ENCODE measurements at places on chromosomes 1 and 21.

DNA sequence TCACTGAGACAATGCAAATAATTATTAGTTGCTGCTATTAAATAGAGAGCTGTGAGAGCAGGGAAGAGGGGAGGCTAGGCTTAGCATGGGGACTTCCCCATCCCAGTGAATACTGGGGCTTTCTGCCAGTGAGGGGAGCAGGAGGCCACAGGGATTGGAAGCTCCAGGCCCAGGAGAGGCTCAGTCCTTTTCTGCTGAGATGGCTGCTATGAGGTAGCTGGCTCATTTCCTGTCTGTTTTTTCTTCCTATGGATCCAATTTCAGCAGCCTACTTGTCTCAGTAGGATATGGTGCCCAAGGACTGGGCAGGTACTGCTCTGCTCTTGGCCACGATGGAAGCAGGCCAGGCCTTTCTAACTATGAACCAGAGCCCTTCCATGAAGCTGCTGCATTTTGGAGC, 10.0 kb downstream of the STMN1 start:
- no peak for DNase-seq

DNA sequence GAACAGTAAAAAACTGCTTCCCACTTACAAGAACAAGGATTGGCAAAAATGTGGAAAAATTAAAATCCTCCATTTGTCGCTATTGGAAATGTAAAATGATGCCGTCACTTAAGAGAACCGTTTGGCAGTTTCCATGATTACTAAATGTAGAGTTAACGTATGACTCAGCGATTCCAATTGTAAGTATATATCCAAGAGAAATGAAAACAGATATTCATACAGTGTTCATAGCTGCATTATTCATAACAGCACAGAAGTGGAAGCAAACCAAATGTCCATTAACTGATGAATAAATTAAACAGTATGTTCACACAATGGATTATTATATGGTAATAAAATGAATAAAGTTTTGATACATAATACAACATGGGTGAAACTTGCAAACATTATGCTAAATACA, 971.0 kb downstream of the AMY1C start:
- no peak for DNase-seq

DNA sequence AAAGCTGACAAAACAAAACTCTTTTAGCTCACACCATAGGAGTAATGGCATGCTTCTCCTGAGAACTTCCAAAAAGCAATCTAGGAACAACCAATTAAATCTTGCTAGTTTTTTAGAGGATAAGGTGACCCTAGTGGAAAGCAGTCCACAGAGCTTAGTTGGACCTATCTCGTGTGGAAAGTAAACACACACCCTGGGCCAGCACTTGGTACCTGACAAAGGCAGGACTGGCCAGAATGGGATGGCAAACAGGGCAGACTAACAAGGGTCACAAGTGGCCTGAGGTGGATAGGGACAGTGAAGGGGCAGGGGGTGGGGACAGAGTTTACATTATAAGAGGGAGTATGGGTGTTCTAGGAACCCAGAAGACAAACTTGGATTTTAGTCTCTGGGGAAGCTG, 22.0 kb downstream of the FMO4 start:
- DNase-seq, result no peak

DNA sequence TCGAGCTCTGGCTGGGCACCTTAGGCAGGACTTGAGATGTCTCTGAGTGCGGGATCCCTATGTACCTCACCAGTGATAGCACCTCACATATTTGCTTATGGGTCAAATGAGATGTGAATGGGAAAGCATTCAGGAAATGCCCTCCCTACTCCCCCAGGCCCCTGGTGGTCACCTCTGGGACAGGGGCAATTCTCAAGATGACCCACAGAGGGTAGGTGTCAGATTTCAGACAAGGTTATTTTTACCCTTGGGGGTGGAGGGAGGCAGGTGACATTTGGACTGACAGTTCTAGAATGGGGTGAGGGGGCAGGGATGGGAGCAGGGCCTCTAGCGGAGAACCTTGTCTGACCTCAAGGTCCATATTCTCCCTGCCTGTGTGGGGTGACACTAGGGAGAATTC, 27.1 kb downstream of the ACOT11 start:
- peak; percentile 47 for DNase-seq

GRCh38 chr21:37208056-37208721, 58.9 kb downstream of the VPS26C start:
- DNase-seq, result no peak

DNA sequence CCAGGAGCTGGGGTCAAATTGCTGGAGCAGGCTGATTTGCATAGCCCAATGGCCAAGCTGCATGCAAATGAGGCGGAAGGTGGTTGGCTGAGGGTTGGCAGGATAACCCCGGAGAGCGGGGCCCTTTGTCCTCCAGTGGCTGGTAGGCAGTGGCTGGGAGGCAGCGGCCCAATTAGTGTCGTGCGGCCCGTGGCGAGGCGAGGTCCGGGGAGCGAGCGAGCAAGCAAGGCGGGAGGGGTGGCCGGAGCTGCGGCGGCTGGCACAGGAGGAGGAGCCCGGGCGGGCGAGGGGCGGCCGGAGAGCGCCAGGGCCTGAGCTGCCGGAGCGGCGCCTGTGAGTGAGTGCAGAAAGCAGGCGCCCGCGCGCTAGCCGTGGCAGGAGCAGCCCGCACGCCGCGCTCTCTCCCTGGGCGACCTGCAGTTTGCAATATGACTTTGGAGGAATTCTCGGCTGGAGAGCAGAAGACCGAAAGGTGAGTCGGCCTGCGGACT, at the start of gene GADD45A:
TSS of gene GADD45A (plus strand) at position 135 of the 491 bp plus-strand sequence. CDS start at position 429, 294 bp downstream.
- DNase-seq, result peak; percentile 99

DNA sequence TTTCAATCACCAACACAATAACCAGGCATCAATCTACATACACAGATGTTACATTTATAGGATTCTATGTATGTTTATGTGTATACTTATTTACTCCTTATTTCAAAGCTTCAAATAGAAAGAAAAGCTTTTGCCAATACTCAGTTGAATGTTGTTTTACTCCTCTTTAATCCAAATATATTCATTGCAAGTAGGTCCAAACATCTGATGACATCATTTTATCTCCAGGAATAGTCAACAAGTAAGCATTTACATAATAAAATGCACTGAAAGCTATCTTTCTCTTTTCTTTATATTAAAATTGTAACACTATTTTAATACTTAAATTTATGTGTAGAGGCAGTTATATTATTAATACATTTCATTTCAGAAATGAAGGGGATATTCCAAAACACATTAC, 380.5 kb downstream of the SMYD3 start:
- DNase-seq, result no peak

- peak; percentile 86 for DNase-seq
Measured at GRCh38 chr1:160219062-160219929, 14.1 kb downstream of the PEA15 start.

DNA sequence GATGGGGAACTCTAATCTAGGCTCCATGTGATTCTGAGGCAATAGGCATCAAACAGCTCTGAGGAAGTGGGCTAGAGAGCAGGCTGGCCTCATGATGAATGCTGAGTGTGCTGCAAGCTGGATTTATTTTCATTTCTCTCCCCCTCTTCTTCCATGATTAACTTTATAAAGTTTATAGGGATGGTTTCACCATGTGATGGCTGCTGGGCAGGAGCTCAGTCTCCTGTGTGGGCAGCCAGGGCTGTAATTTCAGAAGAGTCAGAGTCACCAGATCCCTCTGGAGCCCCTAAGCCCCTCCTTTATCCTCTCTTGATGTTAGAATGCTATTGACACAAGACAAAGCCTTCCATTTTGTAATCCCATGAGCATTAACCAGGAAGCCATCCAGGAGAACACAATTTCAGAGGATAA, 143.6 kb downstream of the CNIH3 start:
- DNase-seq, result no peak

- DNase-seq, result no peak
Measured at GRCh38 chr21:21662776-21663175, 664.6 kb downstream of the NCAM2 start.

DNA sequence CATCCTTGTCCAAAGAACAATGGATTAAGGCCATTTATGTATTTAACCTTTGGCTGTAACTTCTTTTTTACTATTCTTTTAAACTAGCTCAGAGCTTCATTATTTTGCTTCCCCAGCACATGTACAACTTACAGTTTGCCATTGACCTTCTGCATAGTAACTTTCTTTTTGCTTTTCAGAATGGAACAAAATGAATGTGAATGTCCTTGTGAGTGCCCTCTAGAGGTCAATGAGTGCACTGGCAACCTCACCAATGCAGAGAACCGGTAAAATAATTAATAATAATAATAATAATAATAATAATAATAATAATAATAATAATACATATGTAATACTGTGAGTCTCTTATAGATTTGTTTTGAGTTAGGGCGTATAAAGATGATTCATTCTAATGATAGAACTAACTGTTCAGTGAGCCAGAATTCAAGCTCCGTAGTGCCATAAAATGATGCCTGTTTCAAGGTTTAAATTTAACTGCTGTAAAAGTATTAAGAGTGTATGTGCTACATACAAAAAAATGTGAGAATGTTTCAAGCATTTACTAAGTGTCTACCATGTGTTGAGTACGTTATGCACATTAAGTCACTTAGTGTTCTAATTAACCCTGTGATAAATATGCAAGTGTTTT, 69.0 kb upstream of the RAVER2 start:
- peak; percentile 51 for DNase-seq

GRCh38 chr1:81314513-81315233, 486.1 kb upstream of the ADGRL2 start:
- DNase-seq, result no peak

DNA sequence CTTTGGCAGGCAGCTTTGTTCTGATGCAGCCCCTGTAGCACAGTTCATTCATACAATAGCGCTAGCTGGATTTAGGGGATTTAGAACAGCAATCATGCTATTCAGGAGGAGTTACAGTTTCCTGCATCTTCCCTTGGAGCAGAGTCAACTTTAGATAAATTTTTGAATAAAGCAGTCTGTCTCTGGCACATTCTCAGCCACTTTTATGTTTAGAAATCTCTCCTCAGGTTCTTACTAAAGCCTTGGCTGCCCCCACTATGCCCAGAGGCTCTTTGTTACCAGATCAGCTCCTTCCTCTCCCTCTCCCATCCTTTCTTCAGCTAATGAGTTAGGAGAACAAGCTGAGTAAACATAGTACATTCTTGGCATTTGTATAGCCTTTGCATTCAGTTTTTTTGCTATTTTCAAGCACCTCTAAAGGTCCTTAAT, 17.0 kb upstream of the PIGC start:
- peak; percentile 20 for DNase-seq

DNA sequence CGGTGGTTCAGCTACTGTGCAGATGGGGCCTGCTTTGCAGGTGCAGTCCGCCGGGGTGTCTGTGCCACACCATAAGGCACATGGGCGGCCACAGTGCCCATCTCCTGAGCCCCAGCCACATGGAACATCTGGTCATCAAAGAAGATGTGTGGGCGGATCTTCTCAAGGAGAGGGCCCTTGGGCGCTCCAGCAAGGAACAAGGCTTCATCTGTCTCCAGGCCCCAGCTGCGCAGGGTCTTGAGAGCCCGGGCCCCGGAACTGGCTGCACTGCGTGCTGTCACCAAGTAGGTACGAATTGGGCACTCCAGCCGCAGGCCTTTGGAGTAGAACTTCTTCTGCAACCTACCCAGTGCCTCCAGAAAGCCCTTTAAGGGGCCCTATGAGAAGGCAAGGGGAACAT, 12.8 kb downstream of the NT5C1A start:
- DNase-seq, result no peak

DNA sequence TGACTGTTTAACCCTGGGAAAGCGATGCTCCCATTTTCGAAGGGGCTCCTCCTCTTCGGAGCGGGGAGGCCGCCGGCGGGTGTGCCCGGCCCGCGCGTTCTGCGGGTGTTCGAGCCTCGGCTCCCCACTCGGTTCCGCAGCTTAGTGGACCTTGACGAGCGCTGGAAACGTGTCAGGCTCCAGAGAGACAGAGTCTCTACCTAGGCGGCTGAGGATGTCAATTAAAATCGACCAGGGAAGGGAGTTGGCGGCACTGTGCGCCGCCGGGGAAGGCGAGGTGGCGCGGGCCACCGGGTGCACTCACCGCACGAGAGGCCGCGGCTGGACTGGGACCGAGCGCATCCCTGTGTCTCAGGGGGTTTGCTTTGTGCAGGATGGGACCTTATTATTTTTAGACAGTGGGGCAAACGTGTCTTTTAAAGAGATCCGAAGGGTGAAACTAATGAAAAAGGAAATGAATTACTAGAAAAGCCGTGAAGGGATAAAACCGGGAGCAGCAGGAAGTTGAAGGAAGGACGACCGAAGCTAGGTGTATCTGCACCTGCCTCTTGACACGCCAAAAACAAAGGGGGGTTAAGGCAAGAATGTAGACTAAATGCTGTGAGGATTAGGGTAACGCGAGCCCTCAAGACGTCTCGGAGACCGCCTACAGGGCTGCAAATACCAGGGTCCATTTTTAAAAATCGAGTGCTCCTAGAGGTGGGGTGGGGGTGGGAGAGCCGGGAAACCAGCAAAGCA, 5.6 kb downstream of the LHX4 start:
- peak; percentile 84 for DNase-seq

DNA sequence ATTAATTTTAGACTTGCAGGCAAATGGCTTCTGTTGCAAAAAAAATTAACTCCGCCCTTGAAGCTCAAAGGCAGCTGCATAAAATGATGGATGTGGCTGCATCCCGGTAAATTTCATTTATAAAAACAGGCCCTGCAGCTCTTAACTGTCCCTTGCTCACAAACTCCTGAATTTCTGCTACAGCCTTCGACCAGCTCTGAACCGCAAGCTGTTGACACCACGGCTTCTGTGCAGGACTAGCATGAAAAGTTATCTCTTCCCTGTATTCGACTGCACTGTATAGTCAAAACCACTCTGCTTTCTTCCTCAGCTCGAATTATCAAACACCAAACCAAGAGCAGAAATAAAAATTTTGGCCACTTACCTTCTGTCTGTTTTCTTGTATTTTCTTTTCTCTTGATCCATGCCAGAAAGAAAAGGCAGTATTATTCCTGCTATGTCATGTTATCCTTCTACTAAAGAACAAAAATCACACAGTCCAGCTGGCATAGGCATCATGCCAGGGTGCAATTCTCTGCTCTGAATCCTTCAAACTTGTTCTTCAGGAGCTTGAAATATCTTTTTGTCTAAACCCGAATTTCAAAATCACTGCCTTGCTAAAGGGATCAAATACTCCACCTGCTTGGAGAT, 195.5 kb upstream of the NCAM2 start:
- no peak for DNase-seq

DNA sequence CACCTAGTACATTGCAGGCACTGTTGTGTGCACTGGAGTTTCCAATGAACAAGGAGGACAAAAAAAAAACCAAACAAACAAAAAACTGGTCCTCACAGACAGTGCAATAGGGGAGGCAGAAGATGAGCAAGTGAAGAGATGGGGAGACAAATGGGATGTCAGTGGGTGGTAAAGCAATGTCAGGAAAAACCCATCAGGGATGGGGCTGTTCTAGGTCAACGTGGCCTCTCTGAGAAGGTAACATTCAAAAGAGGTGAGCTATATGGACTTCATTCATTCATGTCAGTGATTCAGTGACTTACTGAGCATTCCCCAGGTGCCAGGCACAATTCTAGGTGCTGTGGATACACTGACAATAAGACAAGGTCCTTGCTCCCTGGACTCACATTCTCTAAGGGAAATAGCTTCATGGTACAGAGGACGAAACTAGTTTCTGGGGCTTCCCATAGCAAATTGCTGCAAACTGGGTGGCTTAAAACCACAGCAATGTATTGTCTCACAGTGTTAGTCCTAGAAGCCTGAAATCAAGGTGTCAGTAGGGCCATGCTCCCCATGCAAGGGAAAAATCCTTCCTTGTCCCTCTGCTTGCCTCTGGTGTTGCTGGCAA, 140.5 kb upstream of the KLHDC7A start:
- DNase-seq, result no peak
